Stimulated activated CD4-positive, alpha-beta T cell treated with anti-CD3 and anti-CD28 coated beads, Interleukin-15, amount 100 ng/mL, for 24 hours (primary cell): ENCODE measurements at places on chromosomes 1 and 21.
A peak's percentile ranks its signal among the peaks of the same experiment; 100 is the strongest.

DNA sequence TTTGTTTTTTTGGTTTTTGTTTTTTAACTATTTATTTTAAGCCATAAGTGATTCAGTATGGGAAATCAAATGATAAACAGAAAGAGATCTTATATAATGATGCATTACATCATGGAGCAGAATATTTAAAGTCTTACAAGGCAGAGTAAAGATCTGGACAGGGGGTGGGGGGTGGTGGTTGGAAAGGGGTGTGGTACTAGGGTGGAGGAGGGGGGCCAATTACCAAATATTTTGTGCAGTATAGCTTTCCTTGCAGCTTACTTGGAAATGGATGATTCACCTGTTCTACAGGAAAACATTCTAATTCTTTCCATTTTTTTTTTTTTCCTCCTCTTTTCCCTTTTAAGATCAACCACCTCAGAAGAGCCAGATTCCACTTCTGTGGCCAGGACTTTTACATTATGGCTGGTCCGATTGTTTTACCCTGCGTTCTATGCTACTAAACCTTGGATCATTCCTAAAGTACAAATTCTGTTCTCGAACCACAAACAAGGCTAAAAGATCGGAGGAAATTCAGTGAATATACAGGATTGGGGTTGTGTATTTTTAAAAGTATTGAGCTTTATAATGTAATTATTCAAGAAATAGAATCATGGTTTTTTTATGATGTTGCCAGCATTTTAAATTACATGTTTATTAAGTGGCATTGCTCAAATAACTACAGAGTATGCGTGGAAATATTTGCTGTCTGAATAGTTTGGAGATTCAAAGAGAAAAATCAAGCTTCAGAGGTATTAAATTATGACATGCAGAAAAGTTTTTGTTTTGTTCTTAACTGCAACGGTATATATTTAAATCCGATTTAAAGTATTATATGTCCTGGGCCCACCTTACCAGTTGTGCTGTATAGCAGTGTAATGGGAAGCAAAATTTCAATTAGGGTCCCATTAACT, 859.5 kb downstream of the USP25 start:
- no peak for DNase-seq

- DNase-seq: no peak
These were observed 74.0 kb upstream of the CTTNBP2NL start for GRCh38 chr1:112322018-112322417.

DNA sequence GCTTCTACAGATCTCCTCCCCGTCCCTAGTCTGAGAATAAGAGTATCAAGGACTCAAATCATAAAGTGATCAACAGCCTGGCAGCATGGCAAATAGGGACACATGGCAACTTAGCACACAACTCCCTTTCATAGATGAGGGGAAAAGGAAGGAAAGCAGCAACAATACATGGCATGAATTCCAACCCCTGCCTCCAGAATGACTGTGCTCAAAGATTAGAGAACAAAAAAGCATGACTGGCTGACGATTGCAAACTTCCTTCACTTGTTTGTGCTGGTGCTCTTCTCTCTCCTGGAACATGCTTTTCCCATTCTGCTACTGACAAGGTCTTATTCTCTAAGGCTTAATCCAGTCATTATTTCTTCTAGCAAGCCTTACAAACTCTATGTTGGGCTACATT, 11.5 kb downstream of the KTI12 start:
- DNase-seq: no peak

- no peak for DNase-seq
These were observed 25.6 kb downstream of the SLC45A1 start for GRCh38 chr1:8343464-8344001.

DNA sequence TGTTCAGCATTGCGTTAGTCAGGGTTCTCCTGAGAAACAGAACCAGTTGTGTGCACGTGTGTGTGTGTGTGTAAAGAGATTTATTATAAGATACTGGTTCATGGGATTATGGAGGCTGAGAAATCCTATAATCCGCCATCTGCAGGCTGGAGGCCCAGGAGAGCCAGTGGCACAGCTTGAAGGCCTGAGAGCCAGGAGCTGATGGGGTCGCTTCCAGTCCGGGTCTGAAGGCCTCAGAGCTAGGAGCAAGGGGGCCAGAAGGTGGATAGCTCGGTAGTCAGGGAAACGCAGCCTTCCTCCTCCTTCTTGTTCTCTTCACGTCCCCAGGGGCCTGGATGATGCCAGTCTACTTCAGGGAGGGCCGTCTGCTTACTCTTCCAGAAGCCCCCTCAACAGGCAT, 37.7 kb downstream of the FAAP20 start:
- DNase-seq: no peak

DNA sequence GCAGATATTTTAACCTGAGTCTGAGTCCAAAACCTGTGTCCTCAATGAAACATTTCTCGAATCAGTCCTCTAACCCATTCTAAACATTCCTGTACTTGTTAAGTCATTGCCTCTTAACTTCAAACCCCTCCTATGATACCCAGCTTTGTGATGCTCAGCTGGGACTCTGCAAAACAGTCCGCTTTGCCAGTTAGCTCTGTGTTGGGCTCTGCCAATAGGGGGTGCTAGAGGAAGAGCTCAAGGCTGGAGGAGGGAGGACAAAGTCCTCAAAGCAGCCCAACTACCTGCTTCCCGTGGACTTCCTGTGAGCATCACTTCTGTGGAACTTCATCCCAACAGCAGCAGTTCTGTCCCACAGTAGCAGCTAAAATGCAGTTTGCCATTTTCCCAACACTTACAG, 38.1 kb upstream of the SYT14 start:
- DNase-seq: peak; percentile 49

DNA sequence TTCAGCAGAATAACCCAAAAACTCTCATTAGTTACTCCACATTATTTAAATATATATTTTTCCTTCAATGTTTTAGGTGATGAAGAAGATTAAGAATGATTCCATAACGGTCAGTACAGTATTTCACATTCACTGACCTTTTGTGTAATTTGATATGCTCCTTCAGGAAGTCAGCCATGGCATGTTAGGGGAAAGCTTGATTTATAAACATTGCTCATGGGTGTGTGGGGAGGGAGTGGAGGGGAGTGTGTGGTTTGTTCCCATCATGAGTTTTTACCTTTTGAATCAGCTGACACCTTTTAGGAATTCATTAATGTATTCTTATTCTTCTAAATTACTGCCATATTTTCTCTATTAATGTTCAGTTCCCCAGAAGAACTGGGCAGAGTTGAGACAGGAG, 240.2 kb downstream of the ATG4C start:
- DNase-seq: no peak

DNA sequence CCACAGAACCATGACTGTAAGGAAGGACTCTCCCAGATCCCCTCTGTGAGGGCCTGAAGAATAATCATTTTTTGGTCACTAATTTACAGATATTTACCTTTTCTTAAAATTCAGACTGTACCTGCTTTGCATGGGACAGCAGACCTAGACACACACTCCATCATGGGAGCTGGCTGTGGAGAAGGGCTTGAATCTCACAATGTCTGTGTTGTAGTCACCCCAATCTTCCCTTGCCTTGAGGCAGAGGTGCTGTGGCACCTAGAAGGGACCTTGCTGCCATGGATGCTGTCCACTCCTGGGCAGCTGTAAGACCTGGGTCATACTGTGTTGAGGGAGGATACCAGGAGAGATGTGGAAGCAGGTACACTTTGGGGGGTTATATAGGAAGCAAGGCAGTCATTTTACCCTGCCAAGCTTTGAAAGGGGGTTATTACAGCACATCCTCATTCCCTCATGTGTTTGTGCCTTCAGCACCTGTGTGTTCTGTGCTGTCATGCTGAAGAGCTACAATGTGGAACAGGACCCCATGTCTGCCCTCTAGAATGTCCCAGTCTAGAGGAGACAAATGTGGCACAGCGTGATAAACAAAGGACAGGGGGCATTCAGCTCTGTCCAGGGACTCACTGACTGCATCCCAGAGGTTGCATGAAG, 27.1 kb downstream of the TRAF5 start:
- no peak for DNase-seq

GRCh38 chr1:68268896-68269483, 36.7 kb upstream of the WLS start:
- DNase-seq: no peak

DNA sequence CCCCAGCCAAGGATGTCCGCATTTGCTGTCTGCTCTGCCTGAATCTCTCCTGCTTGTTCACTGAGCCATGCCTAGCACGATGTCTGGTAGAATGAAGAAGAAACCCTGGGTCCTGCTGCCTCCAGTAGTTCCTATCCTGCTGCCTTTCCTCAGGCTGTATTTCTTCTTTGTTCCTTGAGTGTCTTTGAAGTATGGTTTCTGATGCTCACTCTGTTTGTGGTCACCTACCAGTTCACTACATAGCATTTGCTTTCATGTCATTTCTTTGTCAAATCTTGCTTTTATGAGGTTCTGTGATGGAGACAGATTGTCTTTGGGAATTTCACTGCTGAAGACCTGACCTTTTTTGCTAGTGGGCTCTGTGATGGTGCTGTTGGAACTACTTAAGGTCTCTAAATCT, 5.9 kb downstream of the UCK2 start:
- DNase-seq: no peak

GRCh38 chr1:60036856-60037460, 36.6 kb downstream of the C1orf87 start:
- DNase-seq: no peak

- DNase-seq: no peak
These were observed 137.8 kb downstream of the NUF2 start for GRCh38 chr1:163459539-163459938.

- DNase-seq: no peak
These were observed 18.6 kb upstream of the FBXO28 start for GRCh38 chr1:224095339-224095738.

DNA sequence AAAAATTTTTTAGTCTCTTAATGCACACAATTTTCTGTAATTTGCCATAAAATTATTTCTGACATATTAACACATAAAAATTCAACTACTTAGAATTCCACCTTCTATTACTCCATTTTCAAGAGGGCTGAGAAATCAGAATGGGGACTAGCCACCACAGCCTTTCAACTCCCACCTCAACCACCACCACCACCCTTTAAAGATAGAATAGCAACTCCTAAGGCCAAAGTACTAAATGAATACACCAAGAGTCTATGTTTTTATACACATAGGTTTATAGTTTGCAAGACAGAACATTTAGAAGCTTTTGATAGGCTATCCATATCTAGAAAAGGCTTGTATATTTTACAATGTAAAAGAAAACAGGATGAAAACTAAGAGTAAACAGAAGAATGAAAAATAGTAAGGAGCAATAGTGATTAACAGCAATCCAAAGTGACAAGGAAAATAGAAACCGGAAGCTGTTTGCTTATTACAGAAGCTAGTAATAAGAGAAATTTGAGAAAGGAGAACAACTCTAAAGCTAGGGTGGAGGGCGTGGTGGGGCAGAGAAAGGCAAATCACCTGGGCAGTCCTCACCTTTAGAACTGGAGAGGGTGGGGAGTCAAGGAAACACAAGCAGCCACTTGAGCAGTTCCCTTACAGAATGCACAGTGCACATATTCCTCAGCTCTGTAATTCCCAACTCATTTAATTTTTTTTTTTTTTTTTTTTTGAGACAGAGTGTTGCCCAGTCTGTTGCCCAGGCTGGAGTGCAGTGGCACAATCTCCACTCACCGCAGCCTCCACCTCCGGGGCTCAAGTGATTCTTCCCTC, 27.7 kb downstream of the EPS15 start:
- DNase-seq: no peak

- no peak for DNase-seq
These were observed 390.5 kb downstream of the ST6GALNAC3 start for GRCh38 chr1:76465030-76465429.

DNA sequence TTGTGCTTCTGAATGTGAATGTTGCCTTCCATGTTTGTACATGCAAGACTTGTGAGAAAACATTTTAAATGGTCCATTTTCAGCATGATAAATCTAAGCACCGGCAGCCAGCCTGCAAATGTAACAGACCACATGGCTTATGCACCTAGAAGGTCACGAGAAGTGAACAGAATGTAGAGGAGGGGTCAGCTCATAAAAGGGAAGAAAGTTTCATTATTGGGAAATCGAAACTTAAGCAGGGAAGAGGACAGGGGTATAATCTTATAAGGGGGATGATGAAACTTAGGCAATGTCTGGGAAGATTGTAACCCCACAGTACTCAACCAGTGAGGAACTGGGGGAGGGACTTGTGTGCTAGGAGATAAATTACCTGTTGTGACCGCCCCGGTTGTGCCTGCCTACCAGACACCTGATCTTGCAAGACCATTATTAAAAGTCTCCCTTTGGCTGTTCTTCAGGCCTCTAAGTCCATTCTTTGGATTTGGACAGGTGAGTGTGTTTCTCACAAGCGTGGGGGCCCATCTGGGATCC, 37.7 kb upstream of the VN1R5 start:
- DNase-seq: no peak

DNA sequence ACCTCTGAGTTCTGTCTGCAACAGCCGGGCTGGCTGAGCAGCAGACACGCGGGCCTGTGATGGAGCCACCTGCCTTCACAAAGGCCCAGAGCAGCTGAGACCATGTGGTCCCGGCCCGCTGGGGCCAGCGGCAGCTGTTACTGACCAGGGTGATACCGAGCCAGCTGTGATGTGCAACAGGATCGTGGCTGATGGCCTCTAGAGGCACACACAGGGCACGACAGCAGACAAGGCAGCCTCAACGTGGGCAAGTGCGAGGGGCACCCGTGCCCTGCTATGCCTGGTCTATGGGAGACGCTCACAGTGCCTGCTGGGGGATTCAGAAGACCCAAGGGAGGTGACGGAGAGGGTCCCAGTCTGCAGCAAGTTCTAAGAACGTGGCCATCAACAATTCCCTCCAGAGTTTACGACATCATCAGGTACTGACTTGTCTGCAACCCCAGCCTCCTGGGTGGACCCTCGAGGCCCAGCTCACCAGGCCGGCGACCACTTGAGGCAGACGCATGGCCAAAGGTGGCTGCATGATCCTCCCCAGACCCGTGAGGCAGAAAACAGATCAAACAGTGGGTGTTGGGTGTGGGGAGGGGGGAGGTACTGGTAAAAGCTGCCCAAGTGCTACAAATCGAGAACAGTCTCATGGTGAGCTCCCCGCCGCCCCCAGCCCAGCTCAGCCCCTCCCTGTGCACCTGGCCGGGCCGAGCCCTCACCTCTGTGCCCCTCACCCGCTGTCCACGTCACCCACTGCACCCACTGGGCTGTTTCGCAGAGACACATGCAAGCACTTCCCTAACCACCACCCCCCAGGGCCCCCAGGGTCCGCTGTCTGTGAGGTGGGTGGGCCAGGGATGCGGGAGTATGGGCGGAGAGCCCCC, 6.0 kb downstream of the POFUT2 start:
- no peak for DNase-seq

- peak; percentile 48 for DNase-seq
These were observed 60.6 kb downstream of the WNT9A start for GRCh38 chr1:227886993-227887696.
